ENCODE measurements at places on chromosomes 3 and 15.
A peak's percentile ranks its signal among the peaks of the same experiment; 100 is the strongest.

GRCh38 chr3:44077267-44077666 lies 164.4 kb upstream of the TOPAZ1 start:
- DNase-seq, result no peak

DNA sequence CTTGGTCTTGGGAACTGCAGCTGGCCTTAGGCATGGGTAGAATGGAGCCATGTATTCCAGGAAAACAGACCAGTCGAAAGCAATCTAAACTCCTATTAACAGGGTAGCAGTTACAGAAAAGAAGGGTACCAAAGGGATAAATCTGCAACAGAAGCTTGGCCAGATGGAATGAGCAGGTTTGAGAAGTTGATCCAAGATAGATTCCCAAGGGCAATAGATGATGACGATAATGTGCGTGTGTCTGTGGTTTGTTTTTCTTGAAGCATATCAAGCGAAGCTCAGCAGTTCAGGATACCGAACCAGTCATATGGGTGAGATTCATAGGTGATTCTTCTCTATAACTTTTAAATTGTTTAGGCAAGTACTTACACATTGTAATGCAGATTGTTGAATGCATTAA lies 203.8 kb upstream of the SEMA6D start:
- DNase-seq, result no peak

- no peak for DNase-seq
Observed at GRCh38 chr15:44804298-44805046, 68.1 kb downstream of the TRIM69 start.

- no peak for DNase-seq
Observed at GRCh38 chr3:58507356-58508078, 15.6 kb downstream of the KCTD6 start.

DNA sequence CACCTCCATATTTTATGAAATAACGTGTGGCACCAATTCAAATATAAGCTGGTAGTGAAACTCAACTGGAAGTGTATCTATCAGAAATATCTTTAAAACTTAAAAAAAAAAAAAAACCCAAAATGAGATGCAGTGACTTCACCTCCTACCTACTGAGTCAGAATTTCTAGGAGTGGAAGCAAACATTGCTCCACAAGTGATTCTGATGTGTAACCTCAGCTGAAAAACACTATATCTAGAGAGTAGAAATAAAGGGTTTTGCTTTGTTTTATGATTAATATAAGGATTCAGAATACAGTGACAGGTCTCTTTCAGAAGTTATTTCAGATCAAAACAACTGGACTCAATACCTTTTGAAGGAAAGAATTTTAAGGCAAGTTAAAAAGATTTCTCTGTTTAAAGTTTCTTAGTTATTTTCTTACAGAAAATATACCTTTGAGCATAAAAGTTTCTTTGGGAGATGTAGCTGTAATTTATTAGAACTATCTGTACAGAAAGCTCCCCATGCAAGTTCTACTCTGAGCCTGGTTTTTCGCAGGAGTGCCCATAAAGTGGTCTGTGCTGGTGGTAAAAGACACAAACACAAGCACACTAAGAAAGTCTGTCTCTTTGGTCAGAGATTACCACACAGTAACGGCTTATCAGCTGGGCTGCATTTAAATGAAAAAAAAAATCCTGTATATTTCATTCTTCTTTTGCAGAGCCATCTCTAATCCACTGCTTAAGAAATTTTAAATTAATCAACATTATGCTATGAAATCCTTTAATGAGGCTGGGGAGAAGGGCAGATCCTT lies 59.9 kb upstream of the PPIB start:
- DNase-seq, result no peak

- DNase-seq, result no peak
Observed at GRCh38 chr3:123229145-123229544, 27.4 kb downstream of the SEC22A start.

DNA sequence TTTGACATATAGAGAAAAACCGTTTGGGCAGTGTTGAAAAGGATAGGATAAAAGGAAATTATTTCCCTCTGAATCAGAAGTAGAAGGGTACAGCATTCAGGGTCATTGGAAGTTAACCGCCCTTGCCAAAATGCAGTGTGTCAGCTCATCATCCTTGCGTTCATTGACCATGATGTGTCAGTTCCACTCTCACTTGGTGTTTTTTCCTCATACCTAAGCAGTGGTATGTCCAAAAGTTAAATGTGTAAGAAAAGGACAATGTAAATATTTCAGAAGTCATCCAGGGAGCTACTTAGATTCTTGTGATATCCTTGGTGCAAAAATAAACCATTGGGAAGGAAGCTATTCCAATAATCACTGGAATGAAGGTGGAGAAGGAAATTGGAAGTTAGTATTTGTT lies 50.7 kb downstream of the MAP6D1 start:
- DNase-seq, result no peak

GRCh38 chr3:101281521-101282030 lies 38.8 kb downstream of the IMPG2 start:
- no peak for DNase-seq

GRCh38 chr3:151814588-151814987 lies 672 bp downstream of the AADAC start:
- no peak for DNase-seq

DNA sequence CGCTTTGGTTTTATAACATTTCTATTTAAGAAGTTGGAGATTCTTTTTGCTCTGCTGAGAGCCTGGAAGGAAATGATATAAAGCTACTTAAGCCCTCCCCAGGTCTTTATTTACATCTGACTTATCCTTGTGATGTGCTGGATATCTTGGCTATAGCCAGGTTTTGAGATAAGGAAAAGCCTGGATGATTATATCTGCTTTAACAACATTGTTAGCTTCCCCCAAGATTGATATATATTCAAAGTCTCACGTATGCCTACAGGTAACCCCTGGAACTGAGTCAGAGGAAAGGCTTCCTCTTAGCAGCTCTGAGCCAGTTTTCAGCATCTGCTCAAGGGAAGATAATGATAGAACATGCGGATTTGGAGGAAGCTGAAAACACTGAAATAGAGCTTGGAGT lies 61.5 kb upstream of the CRBN start:
- DNase-seq, result no peak

DNA sequence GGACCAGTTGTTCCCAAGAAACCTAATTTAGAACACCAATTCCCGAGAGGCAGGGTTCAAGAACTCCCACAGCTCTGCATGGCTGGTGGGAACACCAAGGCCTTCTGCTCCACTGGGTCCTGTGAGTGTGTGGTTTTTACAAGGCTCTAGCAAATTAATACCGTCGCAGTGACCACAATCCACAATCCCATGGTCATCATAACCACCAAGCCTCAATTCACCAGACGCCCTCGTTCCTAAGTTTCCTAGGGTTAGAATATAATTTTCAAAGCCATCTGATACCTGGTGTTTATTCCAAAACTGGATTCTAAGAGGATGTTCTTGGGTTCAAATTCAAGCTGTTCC lies 114.9 kb upstream of the RPL32 start:
- no peak for DNase-seq

DNA sequence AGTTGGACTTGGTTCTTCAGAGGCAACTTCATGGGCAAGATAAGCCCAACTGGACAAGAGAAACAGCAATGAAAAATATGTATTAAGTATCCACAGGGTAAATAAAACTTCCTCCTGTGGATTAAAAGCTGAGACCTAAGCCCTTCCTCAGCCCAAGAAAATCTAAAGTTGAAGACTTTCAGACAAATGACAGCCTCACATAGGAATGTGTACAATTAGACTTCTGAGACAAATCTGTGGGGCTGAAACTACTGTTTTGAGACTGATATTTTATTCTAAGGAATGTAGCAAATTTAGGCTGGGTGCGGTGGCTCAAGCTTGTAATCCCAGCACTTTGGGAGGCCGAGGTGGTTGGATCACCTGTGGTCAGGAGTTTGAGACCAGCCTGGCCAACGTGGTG lies 74.2 kb upstream of the IL12A start:
- DNase-seq, result no peak

- no peak for DNase-seq
Observed at GRCh38 chr3:182912474-182912873, 67.9 kb downstream of the DCUN1D1 start.

GRCh38 chr3:184600685-184601377 lies 39.2 kb downstream of the EPHB3 start:
- peak; percentile 53 for DNase-seq

GRCh38 chr3:170766823-170767575 lies 103.0 kb downstream of the RPL22L1 start:
- DNase-seq, result no peak

DNA sequence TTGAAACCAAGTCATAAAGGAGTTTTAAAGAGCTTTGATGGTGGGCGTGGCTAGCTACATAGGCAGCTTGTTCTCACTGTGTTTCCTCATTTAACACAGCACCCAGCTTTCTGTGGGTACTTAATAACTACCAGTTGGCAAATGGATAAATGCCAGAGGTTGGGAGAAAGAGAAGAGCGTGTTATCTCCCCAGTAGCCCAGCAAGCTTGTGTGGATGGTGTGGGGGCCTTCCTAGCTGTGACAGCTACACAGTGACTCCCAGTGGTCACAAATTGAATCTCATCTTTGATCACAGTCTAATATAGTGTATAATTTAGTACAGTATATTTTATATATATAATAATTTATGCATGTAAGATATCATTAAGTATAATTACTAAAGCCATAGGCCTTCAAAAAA lies 984.1 kb downstream of the EPHA3 start:
- DNase-seq, result no peak

DNA sequence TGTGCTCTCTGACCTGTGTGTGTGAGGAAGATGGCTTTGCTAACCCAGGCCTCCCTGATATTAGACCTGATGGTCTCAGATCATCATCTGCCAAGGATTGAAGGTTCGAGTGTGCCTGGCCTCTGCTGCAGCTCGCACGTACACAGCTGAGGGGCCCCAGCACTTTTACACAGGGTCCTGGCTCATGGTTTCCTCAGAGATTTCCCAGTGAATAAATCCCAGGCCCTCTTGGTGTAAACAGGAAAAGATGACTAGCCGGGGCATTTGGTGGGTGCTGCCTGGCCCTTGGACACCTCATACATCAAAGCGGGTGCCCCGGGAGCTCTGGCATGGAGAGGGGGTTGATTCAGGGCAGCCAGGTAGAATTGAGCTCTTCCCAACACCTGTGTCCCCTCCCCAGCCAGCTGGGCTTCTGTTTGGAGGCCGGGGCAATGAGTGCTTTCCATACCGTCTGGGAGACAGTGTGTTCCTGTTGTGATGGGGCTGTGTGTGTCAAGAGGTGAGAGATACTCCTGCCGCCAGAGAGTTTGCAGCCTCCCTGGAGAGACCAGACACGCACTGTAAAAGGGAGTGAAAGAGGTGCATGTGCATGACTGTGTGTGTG lies 72.5 kb upstream of the TLE3 start:
- DNase-seq, result no peak

- no peak for DNase-seq
Observed at GRCh38 chr3:31013090-31013489, 118.6 kb upstream of the GADL1 start.

- DNase-seq, result no peak
Observed at GRCh38 chr3:171672124-171672523, 138.2 kb downstream of the PLD1 start.

DNA sequence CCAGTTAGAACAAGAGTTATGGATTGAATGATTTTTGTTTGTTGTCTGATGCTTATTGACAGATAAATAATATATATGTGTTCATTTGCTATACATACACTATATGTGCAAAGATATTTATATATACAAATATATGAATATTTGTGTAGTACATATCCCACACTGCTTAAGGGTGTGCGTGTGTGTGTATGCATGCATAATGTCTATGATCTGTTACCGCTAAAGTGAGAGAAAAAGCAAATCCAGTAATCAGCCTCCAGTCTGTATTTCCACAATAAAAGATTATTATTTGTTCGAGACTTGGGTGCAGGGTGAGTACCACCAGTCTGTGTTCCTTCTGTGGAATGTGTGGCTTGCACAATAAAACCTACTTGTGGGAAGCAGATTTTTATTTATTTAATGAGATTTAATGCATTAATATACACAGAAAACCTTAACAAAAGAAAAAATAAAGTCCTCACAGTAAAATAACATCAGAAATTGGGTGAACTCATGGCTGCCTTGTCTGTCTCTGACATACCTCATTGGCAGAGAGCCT lies 366.0 kb upstream of the TBL1XR1 start:
- no peak for DNase-seq

- DNase-seq, result peak; percentile 60
Observed at GRCh38 chr3:192957441-192958021, 39.9 kb upstream of the MB21D2 start.

- DNase-seq, result no peak
Observed at GRCh38 chr3:146544929-146545528, 622 bp upstream of the PLSCR1 start.

GRCh38 chr3:194431554-194431953 lies 32.5 kb upstream of the GP5 start:
- no peak for DNase-seq

GRCh38 chr15:63630036-63630751 lies 33.0 kb downstream of the FBXL22 start:
- no peak for DNase-seq

GRCh38 chr3:148102156-148102555 lies 595.5 kb upstream of the AGTR1 start:
- no peak for DNase-seq

- DNase-seq, result no peak
Observed at GRCh38 chr3:53672981-53673380, 173.2 kb downstream of the CHDH start.

DNA sequence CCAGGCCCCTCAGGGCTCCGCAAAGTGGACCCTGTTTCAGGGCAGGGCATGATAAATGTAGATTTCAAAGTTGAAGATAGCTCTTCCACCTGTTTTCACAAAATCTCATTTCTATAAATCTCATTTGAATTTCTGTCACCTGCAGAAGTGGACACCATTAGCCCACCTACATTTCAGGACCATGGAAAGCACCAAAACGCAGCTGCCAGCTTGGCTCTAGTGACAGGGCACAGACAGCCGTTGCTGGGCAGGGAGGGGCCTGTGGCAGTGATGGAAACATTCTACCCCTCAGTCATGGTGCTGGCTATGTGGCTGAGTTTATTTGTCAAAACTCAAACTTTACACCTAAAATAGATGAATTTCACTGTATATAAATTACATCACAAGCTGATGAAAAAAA lies 40.4 kb downstream of the PRR23E start:
- DNase-seq, result no peak

GRCh38 chr3:105328338-105328730 lies 38.4 kb upstream of the ALCAM start:
- peak; percentile 60 for DNase-seq

DNA sequence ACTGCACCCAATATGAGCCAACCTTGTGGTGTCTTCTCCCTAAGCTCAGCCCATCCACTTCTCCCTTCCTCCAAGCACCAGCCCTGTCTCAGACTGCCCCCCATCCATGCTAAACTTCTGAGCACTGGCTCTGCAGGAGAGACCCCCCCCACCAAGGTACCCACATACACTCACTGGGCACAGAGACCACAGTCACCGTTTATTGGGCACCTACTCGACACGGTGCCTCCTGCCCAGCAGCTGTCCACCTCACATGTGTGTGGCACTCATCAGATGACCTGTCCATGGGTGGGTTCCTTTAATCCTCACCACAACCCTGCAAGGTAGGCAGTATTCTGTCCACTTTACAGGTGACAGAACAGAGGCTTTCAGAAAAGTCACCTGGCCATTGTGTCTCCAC lies 22.3 kb upstream of the SFMBT1 start:
- no peak for DNase-seq
